ENCODE measurements at places on chromosomes 12 and 14.

DNA sequence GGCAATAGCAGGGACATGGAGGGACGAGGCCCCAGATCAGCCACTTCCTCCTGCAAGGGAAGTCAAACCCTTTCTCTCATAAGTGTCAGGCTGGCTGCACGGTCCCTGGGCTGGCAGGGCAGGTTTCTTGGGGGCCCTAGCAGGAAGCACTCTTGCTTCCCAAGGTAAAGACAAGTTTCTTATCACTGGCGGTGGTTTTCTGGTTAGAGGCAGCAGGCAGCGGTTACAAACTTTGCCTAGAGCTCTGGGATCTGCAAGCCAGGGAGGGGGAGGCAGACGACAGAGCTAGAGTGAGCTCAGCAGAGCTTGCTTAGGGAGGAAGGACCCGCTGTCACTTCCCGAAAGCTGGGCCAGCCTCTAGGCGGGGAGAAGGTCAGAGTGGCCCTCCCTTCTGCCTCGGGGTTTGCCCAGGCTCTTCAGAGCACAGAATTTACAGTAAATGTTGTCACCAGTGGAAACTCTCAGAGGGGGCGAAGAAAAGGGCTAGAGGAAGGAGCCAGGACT lies 20.4 kb downstream of the BATF start:
- DNase-seq: no peak

DNA sequence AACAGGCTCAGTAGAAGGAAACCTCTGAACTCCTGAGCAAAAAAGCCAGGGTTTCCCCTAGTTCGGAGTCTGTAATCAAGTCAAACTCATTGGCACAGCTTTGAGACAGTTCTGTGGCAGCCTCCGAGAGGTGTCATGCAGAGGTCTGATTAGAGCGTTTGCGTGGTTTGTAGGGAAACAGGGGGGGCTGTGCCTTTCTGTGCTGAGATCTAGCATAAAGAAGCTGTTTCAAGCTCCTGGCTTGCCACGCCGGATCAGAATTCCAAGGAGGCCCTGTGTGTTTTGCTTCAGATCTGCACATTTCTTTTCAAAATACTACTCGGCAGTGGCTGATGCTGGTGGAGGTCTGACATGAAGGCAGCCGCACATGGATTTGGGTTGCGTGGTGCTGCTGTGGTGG lies 1.7 kb downstream of the CABP1 start:
- no peak for DNase-seq

GRCh38 chr14:76576047-76576741 lies 185.1 kb upstream of the VASH1 start:
- DNase-seq: peak; percentile 14

- no peak for DNase-seq
These were observed 52.7 kb upstream of the PZP start for GRCh38 chr12:9260931-9261330.

DNA sequence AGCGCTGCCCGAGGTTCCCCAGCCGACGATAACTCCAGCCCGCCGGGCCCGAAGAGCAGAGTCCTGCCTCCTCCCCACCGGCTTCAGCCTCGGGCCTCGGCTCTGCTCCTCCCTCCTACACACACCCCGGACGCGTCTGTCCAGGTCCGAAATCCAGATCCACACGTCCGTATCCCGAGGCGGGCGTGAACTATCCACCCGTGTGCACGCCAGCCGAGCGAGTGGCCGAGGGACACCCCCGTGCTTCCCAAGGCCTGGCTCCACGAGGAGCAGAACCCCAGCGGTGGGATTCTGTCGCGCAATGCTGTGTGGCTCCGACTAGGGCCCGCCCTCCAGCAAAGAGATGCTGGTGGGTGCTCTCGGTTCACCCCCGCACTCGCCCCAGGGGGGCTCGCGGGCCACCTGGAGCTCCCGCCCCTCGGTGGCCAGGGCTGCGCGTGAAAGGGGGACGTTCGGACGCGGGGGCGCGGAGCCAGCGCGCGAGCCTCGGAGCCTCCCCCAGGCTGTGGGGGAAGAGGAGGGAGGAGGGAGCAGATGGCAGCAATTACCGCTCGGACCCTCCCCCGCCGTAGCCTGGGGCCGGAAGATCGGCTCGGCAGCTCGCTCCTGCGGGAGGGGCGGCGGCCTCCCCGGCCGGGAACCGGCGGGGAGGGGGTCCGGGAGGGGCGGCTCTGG lies 18.9 kb upstream of the ANKRD33 start:
- no peak for DNase-seq

DNA sequence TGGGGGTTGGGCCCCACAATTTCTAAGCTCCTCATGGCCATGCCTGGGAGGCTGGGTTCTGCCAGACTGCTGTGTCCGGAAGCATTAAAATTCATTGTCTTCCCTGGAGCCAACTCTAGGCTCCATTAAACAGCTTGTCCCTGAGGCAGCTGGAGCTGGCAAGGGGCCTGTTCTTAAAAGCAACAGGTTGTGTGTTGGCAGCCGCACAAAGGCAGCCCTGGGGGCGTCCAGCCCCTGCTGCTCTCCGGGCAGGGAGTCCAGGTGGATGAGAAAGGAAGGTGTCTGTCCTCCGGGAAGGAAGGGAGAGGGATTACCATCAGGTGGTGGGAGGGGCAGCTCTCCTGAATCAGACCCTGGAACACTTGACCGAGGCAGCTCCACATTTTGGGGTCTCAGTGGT lies 98.9 kb downstream of the CHST11 start:
- DNase-seq: no peak

DNA sequence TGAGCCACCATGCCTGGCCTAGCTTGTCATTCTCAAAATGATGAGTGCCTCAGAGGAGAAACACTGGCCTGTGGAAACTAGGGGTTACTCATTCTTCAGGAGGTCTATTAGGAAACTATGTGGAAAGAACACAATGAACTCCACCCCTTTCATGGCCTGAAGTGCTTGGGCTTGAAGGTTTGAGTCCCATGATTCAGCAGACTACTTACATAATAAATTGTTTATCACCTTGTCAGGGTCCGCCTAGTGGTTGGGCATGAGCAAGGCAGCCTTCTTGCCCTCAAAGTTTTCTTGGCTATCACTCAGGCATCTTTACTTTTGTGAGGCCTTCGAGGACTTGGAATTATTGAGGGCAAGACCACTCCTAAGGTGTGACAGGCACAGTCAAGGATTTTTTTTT lies 251.2 kb downstream of the ACSS3 start:
- DNase-seq: no peak

DNA sequence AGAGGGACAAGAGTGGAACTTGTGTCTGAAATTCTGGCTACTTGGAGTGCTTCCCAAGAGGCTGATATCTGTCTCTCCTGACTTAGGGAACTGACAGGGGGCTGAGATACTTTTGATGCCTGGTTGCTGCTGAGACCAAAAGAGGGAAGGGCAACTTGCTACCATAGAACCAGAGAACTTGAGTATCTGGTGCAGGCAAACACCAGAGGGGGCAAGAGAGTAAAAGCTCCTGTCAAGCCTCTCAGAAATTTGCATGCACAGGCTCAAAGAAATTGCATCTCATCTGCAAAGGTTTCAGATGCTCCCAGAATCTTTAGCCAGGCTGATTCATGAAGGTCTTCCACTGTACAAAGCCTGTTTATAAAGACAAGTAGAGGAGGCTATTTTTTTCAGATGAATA lies 391.3 kb upstream of the FOXG1 start:
- no peak for DNase-seq

DNA sequence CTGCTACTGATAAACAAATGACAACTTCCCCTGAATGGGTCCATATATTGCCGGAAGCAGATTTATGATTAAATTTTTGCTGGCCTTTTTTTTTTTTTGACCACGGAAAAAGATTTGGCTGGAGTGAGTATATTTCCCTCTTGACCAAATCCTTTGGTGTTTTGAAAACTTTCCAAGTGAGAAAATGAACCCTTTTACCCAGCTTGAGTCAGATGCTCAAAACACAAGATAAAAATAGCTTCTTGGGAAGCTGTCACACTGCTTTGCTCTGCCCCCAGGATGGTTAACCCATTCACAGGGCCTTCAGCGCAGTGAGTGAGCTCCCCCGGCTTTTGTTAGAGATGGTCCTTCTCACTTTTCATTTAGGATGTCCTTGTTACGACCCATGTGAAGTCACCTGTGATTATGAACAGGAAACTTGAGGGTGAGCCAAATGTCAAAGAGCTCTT lies 224.3 kb downstream of the PELI2 start:
- DNase-seq: no peak

GRCh38 chr14:70391493-70392391 lies 25.1 kb downstream of the SYNJ2BP start:
- DNase-seq: no peak
